Activated B cell treated with CpG ODN at 0.5 μM for 24 hours (primary cell): ENCODE measurements at places on chromosomes 1 and 21. TPM values are rescaled to one million over a fixed set of nuclear protein-coding genes. Genes with fewer than 3 reads are reported as not detected.

DNA sequence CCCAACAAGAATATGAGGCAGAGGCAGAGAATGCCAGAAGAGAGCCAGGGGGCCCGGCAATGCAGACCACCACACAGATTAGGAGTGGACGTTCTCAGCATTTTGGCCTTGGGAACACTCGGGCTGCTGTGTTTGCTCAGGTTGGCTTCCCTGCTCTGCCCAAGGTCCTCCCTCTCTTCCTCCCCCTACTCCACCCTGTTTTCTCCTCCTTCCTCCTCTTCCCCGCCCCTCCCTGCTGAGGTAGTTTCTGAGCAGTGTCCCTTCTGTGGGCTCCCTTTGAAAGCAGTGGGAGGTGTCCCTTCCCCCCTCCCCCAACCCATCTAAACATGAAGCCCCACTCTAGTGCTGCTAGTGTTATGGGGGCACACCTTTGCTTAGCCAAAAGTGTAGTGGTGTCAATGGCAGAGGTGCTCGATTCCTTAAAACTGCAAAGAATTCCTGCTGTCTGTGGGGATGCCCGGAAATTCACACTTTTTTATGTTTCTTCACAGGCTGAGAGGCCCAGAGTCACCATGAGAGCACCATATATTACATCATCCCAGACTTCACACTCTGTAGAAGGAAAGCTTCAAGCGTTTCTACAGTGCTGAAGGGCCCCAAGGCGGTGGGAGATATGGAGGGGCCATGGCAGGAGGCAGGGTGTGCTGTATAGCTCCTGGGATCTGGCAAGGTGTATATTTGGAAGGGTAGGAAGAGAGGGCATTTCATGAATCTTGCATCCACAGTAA lies at the start of gene HHIPL2:
Gene HHIPL2 (minus strand): TSS at position 161 of the 728 bp plus-strand sequence. CDS start 60 bp downstream, at position 101.
- no peak for DNase-seq

The MYBPH gene
- not detected in 2 replicates for total RNA-seq

- DNase-seq, result no peak
Measured at GRCh38 chr1:5577255-5578040, 414.8 kb downstream of the NPHP4 start.

DNA sequence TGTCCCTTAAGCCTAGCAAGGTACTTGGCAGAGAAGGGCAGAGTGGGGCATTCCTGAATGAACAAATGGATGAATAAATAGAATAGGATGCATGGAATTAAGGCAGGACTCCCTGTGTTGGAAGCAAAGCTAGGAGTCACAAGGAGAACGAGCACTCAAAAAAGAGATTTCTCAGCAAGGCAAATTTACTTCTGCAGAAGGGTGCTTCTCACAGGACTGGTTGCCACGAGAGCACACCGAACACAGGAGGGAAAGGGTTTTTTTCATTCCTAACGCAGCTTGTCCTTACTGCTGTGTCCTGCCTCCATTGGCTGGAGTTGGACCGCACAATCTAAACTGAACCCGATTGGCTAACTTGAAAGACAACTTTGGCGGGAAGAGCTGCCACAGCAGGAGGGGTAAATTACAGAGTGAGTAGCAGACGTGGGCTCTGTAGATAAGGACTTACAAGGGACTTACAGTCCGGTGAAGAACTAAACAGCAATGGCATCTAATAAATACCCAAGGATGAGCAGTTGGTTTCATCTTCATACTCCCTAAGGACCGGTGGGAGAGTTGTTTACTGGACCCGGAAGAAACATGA lies 52.4 kb downstream of the KIF26B start:
- no peak for DNase-seq
